ENCODE measurements at places on chromosomes 16 and 17.

DNA sequence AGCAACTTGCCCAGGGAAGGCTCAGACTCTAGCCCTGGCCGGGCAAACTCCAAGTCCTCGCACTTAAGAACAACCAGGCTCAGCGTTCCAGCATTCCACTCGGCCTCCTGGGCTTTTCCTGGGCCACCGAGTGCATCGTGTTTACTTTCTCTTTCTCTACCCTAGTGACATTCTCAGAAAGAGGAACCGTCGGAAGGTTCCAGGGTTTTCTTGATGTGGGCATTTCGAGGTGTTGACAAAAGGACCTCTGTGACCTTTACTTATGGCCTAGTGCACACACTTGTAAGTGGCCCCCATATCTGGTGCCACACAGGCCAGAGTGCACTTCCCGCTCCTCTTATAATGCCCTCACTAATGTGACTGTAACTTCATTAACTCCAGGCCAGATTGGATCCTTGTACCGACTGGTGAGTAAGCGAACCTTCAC is 3.1 kb upstream of the BANP start:
- no peaks in the 10 kb centered on the region for H3K27me3 ChIP-seq
- no peak overlapping the region for H3K27ac ChIP-seq
- H3K4me1 ChIP-seq: no peaks in the 10 kb centered on the region
- H3K36me3 ChIP-seq: no peaks in the 10 kb centered on the region

DNA sequence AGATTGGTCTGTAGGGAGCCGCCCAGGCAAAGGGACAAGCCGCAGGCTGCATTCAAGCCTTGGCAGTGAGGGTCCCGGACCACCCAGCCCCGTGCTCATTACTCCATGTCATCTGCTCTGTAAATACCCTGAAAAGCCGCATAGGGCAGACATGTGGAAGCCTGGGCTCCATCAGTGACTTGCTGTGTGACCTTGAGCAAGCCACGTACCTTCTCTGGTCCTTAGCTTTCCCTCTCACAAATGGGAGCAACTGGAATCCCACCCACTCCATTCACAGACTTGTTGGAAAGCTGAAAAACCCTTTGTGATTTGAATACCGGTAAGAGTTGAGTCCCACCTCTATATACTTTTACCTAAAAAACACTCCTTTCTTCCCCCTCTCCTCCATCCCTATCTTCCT is 11.9 kb downstream of the CAMKK1 start:
- H3K36me3 ChIP-seq: peaks cover 21% of the 10 kb centered on the region
- DNase-seq: no peak
- H3K4me3 ChIP-seq: no peak overlapping the region
- no peak overlapping the region for H3K27ac ChIP-seq
- H3K4me1 ChIP-seq: no peaks in the 10 kb centered on the region

DNA sequence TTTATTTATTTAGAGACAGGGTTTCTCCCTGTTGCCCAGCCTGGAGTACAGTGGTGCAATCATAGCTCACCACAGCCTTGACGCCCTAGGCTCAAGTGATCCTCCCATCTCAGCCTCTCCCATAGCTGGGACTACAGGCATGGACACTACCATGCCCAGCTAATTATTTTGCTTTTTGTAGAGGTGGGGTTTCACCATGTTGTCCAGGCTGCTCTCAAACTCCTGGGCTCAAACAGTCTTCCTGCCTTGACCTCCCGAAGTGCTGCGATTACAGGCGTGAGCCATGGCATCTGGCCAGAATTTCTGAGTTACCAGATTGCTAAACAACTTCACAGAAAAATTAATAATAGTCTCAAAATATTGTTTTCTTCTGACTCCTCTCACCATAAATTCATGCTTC is 21.7 kb downstream of the MOSMO start:
- no peak overlapping the region for H3K4me3 ChIP-seq
- DNase-seq: no peak
- no peaks in the 10 kb centered on the region for H3K27me3 ChIP-seq
- peaks cover 19% of the 10 kb centered on the region for H3K4me1 ChIP-seq
- no peak overlapping the region for H3K27ac ChIP-seq

GRCh38 chr16:29978081-29978480 is 4.4 kb downstream of the TAOK2 start:
- no peaks in the 10 kb centered on the region for H3K27me3 ChIP-seq
- H3K4me1 ChIP-seq: no peaks in the 10 kb centered on the region
- peaks cover 56% of the 10 kb centered on the region for H3K36me3 ChIP-seq

- peaks cover 6% of the 10 kb centered on the region for H3K4me1 ChIP-seq
- H3K27me3 ChIP-seq: no peaks in the 10 kb centered on the region
- H3K4me3 ChIP-seq: no peak overlapping the region
- no peaks in the 10 kb centered on the region for H3K36me3 ChIP-seq
Measured at GRCh38 chr16:83002351-83003334, 375.9 kb downstream of the CDH13 start.

- no peaks in the 10 kb centered on the region for H3K4me1 ChIP-seq
- no peaks in the 10 kb centered on the region for H3K27me3 ChIP-seq
- no peak overlapping the region for H3K4me3 ChIP-seq
- no peak overlapping the region for H3K27ac ChIP-seq
Measured at GRCh38 chr16:89536371-89536770, 24.1 kb upstream of the RPL13 start.

- no peak overlapping the region for H3K27ac ChIP-seq
- no peaks in the 10 kb centered on the region for H3K4me1 ChIP-seq
- no peak overlapping the region for H3K4me3 ChIP-seq
- no peaks in the 10 kb centered on the region for H3K27me3 ChIP-seq
Measured at GRCh38 chr17:82438401-82439193, 12.0 kb downstream of the CYBC1 start.

DNA sequence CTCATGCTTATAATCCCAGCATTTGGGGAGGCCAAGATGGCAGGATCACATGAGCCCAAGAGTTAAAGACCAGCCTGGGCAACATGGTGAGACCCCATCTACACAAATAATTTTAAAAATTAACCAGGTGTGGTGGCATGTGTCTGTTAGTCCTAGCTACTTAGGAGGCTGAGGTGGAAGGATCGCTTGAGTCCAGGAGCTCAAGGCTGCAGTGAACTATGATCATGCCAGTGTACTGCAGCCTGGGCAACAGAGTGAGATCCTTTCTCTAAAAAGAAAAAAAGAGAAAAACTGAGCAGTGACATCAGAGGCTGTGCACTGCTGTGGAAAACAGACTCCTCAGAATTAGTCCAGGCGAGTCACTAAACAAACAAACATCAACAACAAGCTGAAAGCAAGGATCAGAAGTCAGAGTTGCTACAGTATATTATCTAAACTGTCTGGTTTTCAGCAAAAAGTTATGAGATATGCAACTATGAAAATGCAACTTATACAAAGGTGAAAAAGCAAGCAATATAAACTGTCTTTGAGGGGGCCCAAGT is 39.3 kb downstream of the CBFB start:
- H3K27me3 ChIP-seq: no peaks in the 10 kb centered on the region
- no peak for DNase-seq
- H3K4me3 ChIP-seq: no peak overlapping the region
- peaks cover 38% of the 10 kb centered on the region for H3K36me3 ChIP-seq
- H3K4me1 ChIP-seq: no peaks in the 10 kb centered on the region

GRCh38 chr16:2170587-2171435 is 15.2 kb downstream of the TRAF7 start:
- H3K27me3 ChIP-seq: no peaks in the 10 kb centered on the region
- H3K27ac ChIP-seq: peak overlapping the region; percentile 36
- DNase-seq: no peak

Measured in right atrium auricular region (tissue), 2 donors.